ENCODE measurements at places on chromosomes 13 and 19.

- no peak for DNase-seq
These were observed 178.0 kb upstream of the MIR17HG start for GRCh38 chr13:91169321-91170050.

DNA sequence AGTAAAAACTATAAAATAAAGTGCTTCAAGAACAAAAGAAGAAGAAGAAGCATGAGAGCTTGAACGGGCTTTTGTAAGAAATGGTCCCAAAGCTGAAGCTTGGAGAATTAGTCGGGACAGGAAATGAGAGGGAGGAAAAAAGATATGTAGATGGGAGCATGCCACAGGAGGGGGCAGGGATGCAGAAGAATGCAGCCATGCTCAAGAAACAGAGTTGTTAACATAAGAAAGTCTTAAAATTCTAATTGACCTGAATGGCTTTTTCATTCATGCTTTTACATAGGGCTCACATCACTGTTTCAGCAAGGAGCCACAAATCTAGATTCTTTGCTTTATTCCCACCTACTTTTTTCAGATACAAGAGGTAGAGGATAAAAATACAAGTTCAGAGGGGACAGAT is 27.7 kb upstream of the NBEA start:
- DNase-seq, result no peak

DNA sequence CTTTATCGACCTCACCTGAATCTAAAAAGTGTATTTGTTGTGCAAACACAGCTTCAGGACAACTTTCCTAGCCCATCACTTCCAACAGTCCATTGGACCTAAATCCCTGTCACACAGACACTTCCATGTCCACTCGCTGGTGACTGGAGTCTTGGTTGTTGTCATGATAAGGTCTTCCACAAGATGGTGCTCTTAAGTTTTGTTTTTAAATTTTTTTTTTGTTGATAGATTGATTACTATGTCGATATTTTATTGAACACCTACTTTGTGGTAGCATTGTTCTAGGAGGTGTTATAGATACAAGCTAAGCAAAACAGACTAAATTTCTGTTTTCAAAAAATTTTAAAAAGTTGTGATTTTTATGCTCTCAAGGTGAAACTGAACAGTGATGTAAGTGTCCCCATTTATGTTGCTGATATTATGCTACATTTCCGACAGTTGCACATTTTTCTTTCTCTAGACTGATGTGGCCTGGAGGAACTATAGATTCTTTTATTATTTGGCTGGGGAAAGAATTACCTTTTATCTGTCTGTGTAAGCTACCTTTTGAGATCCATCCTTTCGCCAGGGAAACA is 8.1 kb upstream of the ERICH6B start:
- DNase-seq, result no peak

GRCh38 chr13:45861322-45861721 is 9.8 kb upstream of the SIAH3 start:
- no peak for DNase-seq

- no peak for DNase-seq
These were observed 1.8 kb downstream of the LIN37 start for GRCh38 chr19:35750167-35750566.

GRCh38 chr19:38047641-38048040 is 140.6 kb downstream of the SIPA1L3 start:
- no peak for DNase-seq

DNA sequence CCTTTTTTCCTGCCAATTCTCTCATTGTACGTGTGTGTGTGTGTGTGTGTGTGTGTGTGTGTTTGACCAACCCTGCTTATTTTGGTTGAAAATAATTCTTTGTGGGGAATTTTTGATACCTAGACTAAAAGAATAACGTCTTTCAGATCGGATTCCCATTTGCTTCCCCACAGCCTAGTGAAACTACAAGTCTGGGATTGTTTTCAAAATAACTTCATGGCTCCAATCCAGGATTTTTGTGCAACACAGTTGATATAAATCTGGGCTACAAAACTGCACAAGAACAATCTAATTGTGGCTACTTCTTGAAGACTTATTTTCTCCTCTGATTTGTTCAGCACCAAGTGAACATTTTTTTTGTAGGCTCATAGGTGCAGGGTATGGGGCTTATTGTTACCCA is 332.8 kb upstream of the MIR17HG start:
- DNase-seq, result no peak

Data from stimulated activated CD8-positive, alpha-beta memory T cell treated with anti-CD3 and anti-CD28 coated beads, Interleukin-7, amount 100 ng/mL, for 48 hours (primary cell).